ENCODE measurements at places on chromosomes 7 and 10.

- no peak for DNase-seq
Observed at GRCh38 chr7:112395893-112396292, 54.4 kb upstream of the IFRD1 start.

DNA sequence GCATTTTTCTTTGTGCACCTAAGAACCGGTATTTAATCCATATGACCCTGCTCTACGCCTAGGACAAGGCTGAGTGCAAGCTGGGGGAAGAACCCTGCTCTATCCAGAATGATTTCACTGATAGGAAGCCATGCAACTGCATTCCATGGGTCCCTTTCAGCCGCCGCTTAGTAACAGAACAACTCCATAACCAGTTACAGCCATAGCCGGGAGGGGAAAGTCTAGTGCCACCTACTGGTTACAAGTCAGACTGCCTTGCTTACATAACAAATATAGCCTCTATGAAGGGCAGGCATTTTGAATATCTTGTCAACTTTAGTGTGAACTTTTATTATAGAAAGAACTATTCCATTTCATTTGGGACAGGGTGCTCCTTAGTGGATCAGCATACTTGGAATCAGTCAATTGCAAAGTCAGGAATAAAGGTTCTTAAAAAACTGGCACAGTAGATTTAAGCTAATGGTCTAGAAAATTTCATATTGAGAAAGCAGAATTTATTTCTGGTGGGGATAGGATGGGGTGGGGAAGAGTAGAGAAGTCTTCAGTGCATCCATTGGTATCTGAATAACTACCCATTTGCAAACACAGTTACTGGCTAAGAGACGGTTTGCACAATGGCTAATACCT, 521.7 kb downstream of the ADRA2A start:
- DNase-seq = peak; percentile 4

DNA sequence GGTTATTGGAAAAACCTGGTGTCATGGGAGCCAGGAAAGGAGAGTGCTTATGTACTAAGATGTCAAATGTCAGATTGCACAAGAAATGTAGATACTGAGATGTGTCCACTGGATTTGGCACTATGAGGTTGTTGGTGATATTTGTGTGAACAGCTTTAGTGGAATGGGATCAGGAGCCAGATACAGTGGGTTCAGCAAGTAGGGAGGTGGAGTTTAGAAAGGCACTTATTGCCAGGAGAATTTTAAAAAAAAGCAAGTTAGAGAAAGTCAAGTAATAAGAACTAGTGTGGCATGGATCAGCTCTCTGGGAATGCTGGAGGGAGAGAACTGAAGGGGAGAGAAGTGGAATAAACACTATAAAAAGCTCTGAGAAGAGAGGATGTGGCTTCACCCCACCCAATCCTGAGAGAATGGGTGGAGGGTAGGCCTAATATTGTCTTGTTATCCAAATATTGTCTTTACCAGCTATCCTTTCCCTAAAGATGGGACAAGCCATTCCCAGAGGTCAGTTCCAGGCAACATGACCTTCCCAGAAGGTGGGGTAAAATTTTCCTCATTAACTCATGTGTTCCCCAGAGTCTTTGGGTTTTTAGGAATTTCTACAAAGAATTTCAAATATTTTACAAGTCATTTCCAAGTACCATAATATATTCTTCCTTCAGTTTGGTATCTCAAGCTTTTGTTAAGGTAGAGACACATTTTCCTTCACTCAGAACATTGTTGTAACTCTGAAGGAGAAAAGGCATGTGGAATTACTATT, 42.3 kb downstream of the ENTPD1 start:
- DNase-seq = no peak

DNA sequence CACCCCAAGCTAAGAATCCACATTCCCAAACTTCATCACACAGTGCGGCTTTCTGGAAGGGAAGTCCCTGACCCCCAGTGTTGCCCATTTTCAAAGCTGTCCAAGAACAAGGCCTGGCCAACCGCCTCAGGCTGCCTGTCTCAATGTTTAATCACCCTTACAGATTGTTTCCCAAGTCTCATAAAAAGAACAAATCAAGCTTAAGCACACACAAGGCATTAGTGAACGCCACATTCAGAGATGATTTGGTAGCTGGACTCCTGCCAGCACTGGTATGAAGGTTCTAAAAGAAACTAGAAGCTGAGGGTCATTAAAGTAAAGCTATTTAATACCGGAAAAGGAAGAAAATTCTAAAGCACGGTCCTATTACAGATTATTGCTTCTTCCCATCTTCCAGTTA, 35.6 kb downstream of the C10orf90 start:
- no peak for DNase-seq

DNA sequence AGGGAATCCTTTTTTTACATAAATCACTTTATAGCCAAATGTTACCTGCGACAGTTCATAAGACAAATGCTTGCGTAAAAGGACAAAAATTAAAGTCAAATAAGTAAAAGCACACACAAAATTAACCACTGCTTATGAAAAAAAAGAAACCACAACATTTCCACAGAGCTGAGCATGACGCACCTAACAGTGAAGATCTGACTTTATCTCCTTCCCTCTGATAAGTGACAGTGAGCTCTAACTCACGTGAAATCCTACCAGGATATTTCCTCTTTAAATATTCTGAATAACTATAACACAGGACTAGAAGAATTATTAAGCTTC, 225.5 kb downstream of the SFMBT2 start:
- DNase-seq = no peak

GRCh38 chr7:10355816-10356215, 617.9 kb upstream of the PHF14 start:
- DNase-seq = no peak

- no peak for DNase-seq
Observed at GRCh38 chr10:62390497-62391176, 16.5 kb downstream of the ZNF365 start.

GRCh38 chr7:40899636-40900507, 765.1 kb downstream of the SUGCT start:
- DNase-seq = no peak

DNA sequence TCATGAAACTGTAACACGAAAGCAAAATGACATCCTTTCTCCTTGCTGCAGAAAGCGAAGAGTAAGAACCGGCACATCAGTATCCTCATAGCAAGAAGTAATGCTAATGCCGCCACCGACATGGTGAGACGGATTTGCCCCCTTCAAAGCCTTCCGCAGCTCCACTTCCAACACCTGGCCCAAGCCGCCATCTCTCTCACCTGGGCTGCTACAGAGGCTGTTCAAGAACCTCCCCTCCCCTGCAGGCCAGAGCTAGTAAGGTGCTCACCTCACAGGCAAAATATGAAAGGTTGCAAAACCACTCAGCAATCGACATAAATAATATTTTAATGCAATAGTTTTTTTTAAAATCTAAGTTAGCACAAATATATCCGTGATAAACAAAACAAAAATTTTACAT, 123.9 kb upstream of the FRMD4A start:
- no peak for DNase-seq

Measured in T-helper 2 cell (primary cell).